Bronchial epithelial cell (primary cell): ENCODE measurements at places on chromosomes 2 and 18. TPM values are rescaled to one million over a fixed set of nuclear protein-coding genes. Genes with fewer than 3 reads are reported as not detected.

SERPINB13 gene
- total RNA-seq: 8.2 and 48.0 TPM in 2 replicates

REEP1 gene
- total RNA-seq: under 0.01 TPM in 1 of 2 replicates, not detected in the other

TUBA3E gene
- not detected in 2 replicates for total RNA-seq

CREG2 gene
- total RNA-seq: 0.26 and 0.38 TPM in 2 replicates

ABCB11 gene
- 0.26 TPM in 2 replicates for total RNA-seq

FIGN gene
- total RNA-seq: 0.79 and 1.4 TPM in 2 replicates

RGPD6 gene
- 15.5 and 45.6 TPM in 2 replicates for total RNA-seq

DES gene
- total RNA-seq: not detected in 2 replicates

ALK gene
- not detected in 2 replicates for total RNA-seq

DSC3 gene
- total RNA-seq: 193 and 198 TPM in 2 replicates

NIF3L1 gene
- 21.5 and 24.2 TPM in 2 replicates for total RNA-seq

EVX2 gene
- not detected in 2 replicates for total RNA-seq

EFEMP1 gene
- total RNA-seq: 113 and 227 TPM in 2 replicates

FBLN7 gene
- total RNA-seq: under 0.01 and 0.13 TPM in 2 replicates

PKDCC gene
- total RNA-seq: 0.38 and 0.79 TPM in 2 replicates

LIMS4 gene
- total RNA-seq: 0.26 TPM in 1 of 2 replicates, not detected in the other

IL36RN gene
- total RNA-seq: 1.1 and 1.9 TPM in 2 replicates

LCT gene
- total RNA-seq: under 0.01 TPM in 1 of 2 replicates, not detected in the other

C2orf42 gene
- total RNA-seq: 14.5 and 17.9 TPM in 2 replicates

RNF125 gene
- 0.90 and 1.3 TPM in 2 replicates for total RNA-seq

ANKRD30BL gene
- not detected in 2 replicates for total RNA-seq

KCNJ3 gene
- not detected in 2 replicates for total RNA-seq

KLHL14 gene
- not detected in 2 replicates for total RNA-seq

GYPC gene
- 0.51 and 0.53 TPM in 2 replicates for total RNA-seq

EFR3B gene
- 0.13 TPM in 1 of 2 replicates, not detected in the other for total RNA-seq

SULT1C2 gene
- total RNA-seq: 0.13 TPM in 1 of 2 replicates, not detected in the other

LRRC30 gene
- total RNA-seq: not detected in 2 replicates

CASP10 gene
- 2.6 and 5.1 TPM in 2 replicates for total RNA-seq

RAX gene
- not detected in 2 replicates for total RNA-seq

IL36G gene
- total RNA-seq: 0.51 TPM in 1 of 2 replicates, not detected in the other

IMPA2 gene
- total RNA-seq: 66.1 and 91.1 TPM in 2 replicates

IL1F10 gene
- not detected in 2 replicates for total RNA-seq

COL6A3 gene
- total RNA-seq: 0.64 and 16.6 TPM in 2 replicates

MARCO gene
- 0.13 TPM in 1 of 2 replicates, not detected in the other for total RNA-seq
